Activated naive CD4-positive, alpha-beta T cell treated with anti-CD3 and anti-CD28 coated beads for 36 hours (primary cell): ENCODE measurements at places on chromosomes 5 and 9. TPM values are rescaled to one million over a fixed set of nuclear protein-coding genes. Genes with fewer than 3 reads are reported as not detected.

SMIM33 gene
- 0.14 TPM for total RNA-seq

CDO1 gene
- total RNA-seq, result 0.67 TPM

SCGB3A1 gene
- not detected for total RNA-seq

C5 gene
- 1.6 TPM for total RNA-seq

TAF11L5 gene
- total RNA-seq, result not detected

C9orf50 gene
- not detected for total RNA-seq

GRCh38 chr5:66660396-66660795, 64.2 kb downstream of the MAST4 start:
- no peak overlapping the region for H3K27ac ChIP-seq
- H3K36me3 ChIP-seq, result no peaks in the 10 kb centered on the region
- no peak overlapping the region for H3K4me3 ChIP-seq
- H3K27me3 ChIP-seq, result peaks cover 10% of the 10 kb centered on the region

DNA sequence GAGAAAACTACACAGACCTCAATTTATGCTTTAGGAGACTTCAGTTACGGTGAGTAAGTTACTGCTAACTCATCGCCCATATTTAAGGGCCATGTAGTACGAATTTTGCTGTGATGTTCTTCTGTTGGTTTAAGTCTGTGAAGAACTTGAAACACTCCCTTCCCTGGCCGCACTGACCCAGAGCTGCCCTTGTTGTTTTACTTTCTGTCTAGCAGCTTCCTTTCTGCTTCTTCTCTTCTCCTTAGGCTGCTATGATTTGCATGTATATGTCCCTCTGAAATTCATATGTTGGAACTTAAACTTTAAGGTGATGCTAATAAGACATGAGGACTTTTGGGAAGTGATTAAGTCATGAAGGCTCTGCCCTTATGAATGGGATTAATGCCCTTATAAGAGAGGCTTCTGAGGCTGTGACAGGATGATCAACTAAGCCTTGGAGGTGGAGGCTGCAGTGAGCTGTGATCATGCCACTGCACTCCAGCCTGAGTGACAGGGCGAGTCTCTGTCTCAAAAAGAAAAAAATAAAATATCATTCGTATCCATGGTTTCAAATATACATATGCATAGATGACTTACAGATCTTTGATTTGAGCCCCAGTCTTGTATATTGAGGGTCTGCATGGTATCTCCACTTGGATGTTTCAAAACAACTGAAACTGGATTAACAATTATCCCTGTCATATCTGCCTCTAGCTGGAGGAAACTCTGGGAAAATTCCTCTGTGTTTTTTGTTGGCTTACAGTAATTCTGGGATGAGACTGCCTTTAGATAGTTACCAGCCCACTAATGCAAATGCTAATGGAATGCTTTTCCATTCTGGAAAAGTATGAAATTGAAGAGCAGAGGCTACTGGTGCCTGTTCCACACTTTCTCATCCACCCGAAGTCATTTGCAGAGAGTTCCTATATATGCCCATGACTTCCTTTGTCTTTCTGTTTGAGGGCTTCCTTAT, 263.4 kb upstream of the ACTBL2 start:
- H3K27me3 ChIP-seq, result peaks cover 12% of the 10 kb centered on the region
- DNase-seq, result no peak
- no peak overlapping the region for H3K4me3 ChIP-seq
- no peaks in the 10 kb centered on the region for H3K36me3 ChIP-seq
- H3K4me1 ChIP-seq, result no peaks in the 10 kb centered on the region

- no peak overlapping the region for H3K27ac ChIP-seq
- no peaks in the 10 kb centered on the region for H3K36me3 ChIP-seq
Observed at GRCh38 chr5:150301170-150301505, 1.6 kb downstream of the ARSI start.

DNA sequence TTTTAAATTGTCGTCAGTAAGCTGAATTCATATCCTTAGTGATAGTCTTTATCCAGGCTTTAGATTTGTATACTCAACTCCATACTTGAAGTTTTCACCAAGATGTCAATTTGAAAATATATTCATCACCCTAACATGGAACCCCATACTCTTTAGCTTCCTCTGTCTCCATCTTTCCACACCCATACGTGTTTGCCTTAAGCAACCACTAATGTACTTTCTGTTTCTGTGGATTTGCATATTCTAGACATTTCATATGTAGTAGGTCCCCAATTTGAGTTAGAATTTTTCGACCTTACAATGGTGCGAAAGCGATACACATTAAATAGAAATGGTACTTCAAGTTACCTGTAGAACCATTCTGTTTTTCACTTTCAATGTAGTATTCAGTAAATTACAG, 65.2 kb downstream of the NSD1 start:
- peaks cover 7% of the 10 kb centered on the region for H3K36me3 ChIP-seq
- no peak overlapping the region for H3K27ac ChIP-seq
- DNase-seq, result no peak
- peaks cover 14% of the 10 kb centered on the region for H3K4me1 ChIP-seq

GRCh38 chr5:143134269-143134668, 269.2 kb downstream of the NR3C1 start:
- H3K27ac ChIP-seq, result no peak overlapping the region
- DNase-seq, result no peak
- no peaks in the 10 kb centered on the region for H3K27me3 ChIP-seq
- H3K4me3 ChIP-seq, result no peak overlapping the region
- no peaks in the 10 kb centered on the region for H3K4me1 ChIP-seq
- H3K36me3 ChIP-seq, result peaks cover 2% of the 10 kb centered on the region

DNA sequence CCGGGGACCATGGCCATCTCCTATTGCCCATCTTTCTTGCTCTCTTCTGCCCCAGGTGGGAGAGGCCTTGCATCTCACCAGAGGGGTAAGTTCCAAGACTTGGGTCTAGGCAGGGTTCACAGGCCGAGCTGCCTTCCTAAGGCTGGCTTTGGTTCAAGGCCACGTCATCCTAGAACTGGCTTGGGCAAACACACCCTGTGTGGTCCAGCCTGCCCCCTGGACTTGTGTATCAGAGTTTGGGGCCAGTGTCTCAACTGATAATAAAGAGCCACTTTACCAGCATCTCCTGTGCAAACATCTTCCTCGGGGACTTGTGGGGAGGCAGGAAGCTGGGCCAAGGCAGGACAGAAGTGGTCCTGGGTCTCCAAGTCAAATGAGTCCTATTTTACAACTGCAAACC, 17.8 kb downstream of the BOD1 start:
- no peak overlapping the region for H3K4me3 ChIP-seq
- H3K27ac ChIP-seq, result no peak overlapping the region
- H3K27me3 ChIP-seq, result no peaks in the 10 kb centered on the region
- H3K4me1 ChIP-seq, result no peaks in the 10 kb centered on the region
- H3K36me3 ChIP-seq, result peaks cover 37% of the 10 kb centered on the region

- no peaks in the 10 kb centered on the region for H3K4me1 ChIP-seq
- H3K27ac ChIP-seq, result no peak overlapping the region
- no peak for DNase-seq
- H3K4me3 ChIP-seq, result no peak overlapping the region
Observed at GRCh38 chr9:16406526-16407225, 463.8 kb downstream of the BNC2 start.

GRCh38 chr5:21085791-21086190, 1097.8 kb upstream of the CDH18 start:
- H3K4me3 ChIP-seq, result no peak overlapping the region
- H3K36me3 ChIP-seq, result no peaks in the 10 kb centered on the region
- H3K27ac ChIP-seq, result no peak overlapping the region

DNA sequence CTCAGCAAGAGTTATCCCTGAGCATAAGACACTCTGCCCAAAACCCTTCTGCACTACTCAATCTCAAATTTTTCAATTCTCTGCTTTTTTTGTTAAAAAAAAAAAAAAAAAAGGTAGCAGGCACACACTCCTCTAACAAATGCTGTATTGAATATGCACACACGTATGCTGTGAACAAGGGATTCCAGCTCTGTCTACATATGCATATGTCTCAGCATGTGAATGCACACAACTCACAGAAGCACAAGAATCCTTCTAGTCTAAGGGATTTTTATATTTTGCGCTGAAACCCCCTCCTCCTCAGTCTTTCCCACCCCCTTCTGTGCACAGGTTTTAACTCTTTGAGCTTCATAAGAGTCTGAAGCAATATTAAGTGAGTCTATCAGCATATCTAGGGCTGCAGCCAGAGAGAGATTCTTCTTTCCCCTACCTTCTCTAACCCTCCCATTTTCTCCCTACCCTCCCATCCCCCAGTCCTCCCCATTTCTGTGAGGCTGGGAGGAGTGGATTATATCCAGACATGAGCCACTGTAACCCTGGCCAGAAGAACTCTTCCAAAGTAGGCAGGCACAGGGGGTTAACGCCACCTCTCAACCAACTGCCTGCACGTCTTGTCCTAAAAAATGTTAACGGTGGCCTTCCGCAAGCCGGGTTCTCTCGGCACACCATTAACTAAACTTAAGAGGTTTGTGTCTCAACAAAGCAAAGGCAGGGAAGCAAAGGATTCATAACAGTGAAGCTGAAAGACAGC, 1.0 kb downstream of the GABRB2 start:
- H3K27me3 ChIP-seq, result peaks cover 53% of the 10 kb centered on the region
- no peak overlapping the region for H3K4me3 ChIP-seq
- H3K36me3 ChIP-seq, result peaks cover 2% of the 10 kb centered on the region
- DNase-seq, result no peak
- H3K4me1 ChIP-seq, result peaks cover 13% of the 10 kb centered on the region

DNA sequence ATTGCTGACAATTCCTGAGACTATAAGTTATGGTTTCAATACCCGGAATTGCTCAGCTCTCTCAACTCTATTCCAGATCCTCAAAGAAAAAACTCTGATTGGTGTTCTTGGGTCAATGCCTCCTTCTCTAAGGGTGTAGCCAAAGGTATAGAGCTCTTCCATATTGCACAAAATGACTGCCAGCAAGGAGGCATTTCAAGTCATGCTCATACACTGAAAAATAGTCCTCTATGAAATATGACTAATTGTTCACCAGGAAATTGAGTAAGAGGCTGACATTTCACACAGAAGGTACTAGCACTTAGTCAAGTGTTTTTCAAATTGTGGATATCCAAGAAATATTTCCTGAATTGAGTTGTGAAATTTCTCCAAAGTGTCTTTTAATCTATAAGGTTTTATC, 111.1 kb upstream of the KLF9 start:
- peaks cover 30% of the 10 kb centered on the region for H3K4me1 ChIP-seq
- no peaks in the 10 kb centered on the region for H3K27me3 ChIP-seq
- H3K36me3 ChIP-seq, result peaks cover 6% of the 10 kb centered on the region
- peak overlapping the region; percentile 5 for H3K27ac ChIP-seq

DNA sequence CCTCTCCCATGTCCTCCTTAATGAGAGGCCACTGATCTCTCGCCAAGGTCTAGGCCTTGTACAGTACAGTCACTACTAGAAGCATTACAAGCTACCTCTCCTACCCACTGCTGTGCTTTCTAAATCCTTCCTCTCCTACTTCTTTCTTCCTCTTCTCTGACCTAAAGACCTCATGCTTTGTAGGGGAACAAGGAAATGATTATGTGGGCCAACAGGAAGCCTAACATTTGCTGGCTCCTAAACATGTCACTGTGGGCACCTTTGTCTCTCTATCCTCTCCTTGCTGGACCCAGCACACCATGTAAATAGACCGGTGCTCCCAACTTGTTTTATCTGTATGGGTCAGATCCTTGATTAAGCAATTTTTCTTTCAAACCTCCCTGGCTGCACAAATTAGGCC, 16.7 kb downstream of the SLC28A3 start:
- no peak overlapping the region for H3K4me3 ChIP-seq
- H3K27ac ChIP-seq, result no peak overlapping the region
- no peaks in the 10 kb centered on the region for H3K36me3 ChIP-seq
- no peak for DNase-seq
- no peaks in the 10 kb centered on the region for H3K4me1 ChIP-seq

DNA sequence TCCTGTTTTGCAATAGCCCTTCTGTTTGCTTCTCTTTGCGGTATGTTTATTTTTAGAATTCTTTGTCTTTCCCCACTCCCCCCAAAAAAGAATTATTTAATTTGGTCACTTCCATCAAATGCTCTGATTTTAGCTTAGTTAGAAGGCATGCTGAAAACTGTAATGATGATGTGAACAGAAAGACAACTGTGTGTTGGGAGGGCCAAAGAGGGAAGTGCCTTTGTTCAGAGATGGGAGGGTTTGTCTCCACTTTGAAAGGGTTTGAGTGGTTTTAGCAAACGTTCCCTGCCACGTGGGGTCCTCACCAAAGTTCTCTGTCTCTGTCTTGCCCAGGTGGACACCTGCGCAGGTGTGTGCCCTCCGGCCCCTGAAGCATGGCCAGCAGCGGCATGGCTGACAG, 41.9 kb downstream of the SYK start:
- no peaks in the 10 kb centered on the region for H3K36me3 ChIP-seq
- H3K4me3 ChIP-seq, result no peak overlapping the region
- H3K4me1 ChIP-seq, result no peaks in the 10 kb centered on the region
- H3K27me3 ChIP-seq, result peaks cover 6% of the 10 kb centered on the region
- no peak for DNase-seq

DNA sequence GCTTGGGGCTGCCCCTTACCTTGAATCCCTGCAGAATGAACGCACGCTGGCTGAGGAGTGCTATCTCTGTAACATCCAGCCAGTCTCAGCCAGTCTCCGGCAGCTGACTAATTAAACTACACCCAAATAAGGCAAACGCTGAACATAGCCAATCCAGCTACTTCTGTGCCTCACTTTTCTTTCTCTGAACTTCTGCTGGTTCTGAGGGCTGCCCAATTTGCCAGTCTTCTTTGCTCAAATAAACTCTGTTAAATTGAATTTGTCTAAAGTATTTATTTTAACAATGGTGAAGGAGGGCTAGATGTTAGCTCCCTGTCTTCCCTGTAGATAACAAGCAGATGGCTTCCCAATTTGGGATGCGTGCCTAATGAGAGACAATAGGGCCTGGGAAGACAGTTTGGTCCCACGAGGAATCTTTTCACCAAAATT, 154.0 kb upstream of the NFIL3 start:
- no peaks in the 10 kb centered on the region for H3K36me3 ChIP-seq
- DNase-seq, result no peak
- no peak overlapping the region for H3K27ac ChIP-seq

DNA sequence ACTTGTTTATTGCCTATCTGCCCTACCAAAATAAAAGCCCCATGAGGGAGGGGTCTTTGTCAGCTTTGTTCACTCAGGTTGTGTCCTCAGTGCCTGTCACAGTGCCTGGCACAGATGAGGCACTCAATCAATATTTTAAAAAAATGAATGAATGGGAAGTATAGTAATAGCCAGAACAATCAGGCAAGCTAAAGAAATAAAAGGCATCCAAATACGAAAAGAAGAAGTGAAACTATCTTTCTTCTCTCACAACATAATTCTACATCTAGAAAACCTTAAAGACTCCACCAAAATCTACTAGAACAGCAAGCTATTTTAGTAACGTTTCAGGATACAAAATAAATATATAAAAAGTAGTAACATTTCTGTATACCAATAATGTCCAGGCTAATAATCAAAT, 37.8 kb upstream of the C5orf63 start:
- no peak for DNase-seq
- H3K27ac ChIP-seq, result no peak overlapping the region

GRCh38 chr5:159050316-159051143, 49.2 kb downstream of the EBF1 start:
- DNase-seq, result peak; percentile 14
- H3K4me1 ChIP-seq, result peaks cover 8% of the 10 kb centered on the region
- H3K27ac ChIP-seq, result no peak overlapping the region
- no peak overlapping the region for H3K4me3 ChIP-seq
- H3K36me3 ChIP-seq, result no peaks in the 10 kb centered on the region
